ENCODE measurements at places on chromosomes 11 and 22. TPM values are rescaled to one million over a fixed set of nuclear protein-coding genes. Genes with fewer than 3 reads are reported as not detected.

The ACRV1 gene
- total RNA-seq, result not detected

- no peak for DNase-seq
Measured at GRCh38 chr22:43832393-43833265, 20.5 kb upstream of the EFCAB6 start.

The YPEL4 gene
- total RNA-seq, result 0.59 TPM

The POU2AF3 gene
- not detected for total RNA-seq

- no peak for DNase-seq
Measured at GRCh38 chr11:126660761-126661425, 305.4 kb downstream of the ST3GAL4 start.

DNA sequence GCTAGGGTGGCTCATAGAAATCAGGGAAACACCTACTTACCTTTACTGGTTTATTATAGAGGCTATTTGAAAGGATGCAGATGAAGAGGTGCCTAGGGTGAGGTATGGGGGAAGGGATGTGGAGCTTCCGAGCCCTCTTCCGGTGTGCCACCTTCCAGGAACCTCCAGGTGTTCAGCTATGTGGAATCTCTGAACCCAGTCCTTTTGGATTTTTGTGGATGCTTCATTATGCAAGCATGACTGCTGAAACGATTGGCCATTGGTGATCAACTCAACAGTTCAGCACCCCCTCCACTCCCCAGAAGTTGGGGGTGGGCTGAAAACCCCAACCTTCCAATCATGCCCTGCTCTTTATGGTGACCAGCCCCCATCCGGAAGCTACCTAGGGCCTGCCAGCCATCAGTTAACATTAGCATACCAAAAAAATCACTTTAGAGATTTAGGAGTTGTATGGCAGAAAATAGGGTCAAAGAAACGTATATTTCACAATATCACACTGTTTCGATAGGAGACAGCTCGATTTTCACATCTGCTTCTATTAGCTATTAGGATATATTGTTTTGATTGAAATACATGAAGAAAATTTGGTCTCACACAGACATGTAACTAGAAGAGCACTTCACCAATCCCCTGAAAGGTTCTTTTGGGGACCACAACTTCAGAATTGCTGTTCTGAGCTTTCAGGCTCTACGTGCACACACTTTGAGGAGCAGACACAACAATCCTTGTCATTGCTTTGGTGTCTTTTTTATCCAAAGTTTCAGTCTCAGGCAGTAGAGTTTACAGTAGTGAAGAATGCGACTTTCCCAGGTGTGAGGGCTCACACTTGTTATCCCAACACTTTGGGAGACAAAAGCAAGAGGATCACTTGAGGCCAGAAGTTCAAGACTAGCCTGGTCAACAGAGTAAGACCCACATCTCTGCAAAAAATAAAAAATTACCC is 3.3 kb upstream of the POLR2G start:
- DNase-seq, result no peak

The FAT3 gene
- total RNA-seq, result 9.2 TPM

- DNase-seq, result no peak
Measured at GRCh38 chr11:45551191-45551713, 114.2 kb downstream of the CHST1 start.

- DNase-seq, result no peak
Measured at GRCh38 chr22:19990609-19991394, 25.8 kb downstream of the ARVCF start.

- DNase-seq, result no peak
Measured at GRCh38 chr11:113723787-113724186, 17.7 kb upstream of the TMPRSS5 start.

DNA sequence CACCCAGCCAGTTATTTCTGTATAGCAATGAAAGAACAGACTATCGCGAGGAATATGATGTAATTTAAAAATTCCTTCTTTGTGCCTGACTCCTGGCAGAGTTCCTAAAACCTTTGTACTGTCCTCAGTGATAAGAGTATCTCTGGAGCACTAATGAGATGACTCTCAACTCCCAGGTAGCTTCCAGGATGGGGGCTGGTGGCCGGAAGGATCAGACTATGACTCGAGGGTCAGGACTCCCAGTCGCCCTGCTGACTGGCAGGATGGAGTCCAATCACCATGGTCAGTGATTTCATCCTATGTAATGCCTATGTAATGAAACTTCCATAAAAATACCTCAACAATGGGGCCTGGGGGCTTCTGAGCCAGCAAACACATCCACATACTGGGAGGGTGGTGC is 135.1 kb downstream of the SHANK2 start:
- no peak for DNase-seq

GRCh38 chr11:125772834-125773505 is 5.7 kb downstream of the PATE2 start:
- DNase-seq, result no peak

DNA sequence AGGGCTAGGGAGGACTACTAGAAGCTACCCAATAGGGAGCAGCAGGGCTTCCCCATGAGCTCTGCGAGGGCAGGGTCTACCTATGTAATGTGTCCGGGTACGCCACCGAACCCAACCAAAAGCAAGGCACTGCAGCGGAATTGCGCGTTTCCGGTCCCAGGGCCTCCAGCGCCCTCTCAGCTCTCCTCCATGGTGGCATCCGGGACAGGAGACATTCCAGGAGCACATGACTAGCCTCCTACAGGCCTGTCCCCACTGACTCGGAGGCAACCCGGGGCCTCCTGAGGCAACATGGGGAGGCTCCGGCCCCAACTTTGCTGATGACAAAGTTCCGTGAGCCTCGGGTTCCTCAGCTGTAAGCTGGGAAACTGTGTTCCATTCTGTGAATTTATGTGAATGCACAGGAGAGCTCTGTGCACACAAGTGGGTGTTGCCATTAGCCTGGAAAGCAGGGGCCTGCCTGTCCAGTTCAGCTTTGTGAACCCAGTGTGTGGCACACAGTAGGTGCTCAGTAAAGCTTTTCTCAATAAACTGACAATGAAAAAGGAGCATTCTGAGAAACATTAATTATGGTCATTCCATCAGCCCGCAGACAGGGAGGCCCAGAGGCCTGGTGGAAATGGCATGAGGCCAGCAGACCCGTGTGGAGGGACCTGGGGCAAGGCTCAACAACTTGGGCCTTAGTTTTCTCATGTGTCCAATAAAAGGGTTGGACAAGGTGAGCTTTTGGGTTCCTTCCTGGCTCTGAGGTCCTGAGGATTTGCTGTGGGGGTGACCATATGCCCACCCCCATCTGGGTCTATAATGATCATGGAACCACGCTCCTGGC is 50.3 kb downstream of the CHRDL2 start:
- DNase-seq, result peak; percentile 67

GRCh38 chr22:50119169-50119767 is 29.5 kb downstream of the MOV10L1 start:
- DNase-seq, result no peak

All from cardiac septum (tissue), 1 donor.